ENCODE measurements at places on chromosomes 7 and 10. TPM values are rescaled to one million over a fixed set of nuclear protein-coding genes. Genes with fewer than 3 reads are reported as not detected.

The SPDYE1 gene
- total RNA-seq, result not detected

The WDR91 gene
- 19.0 TPM for total RNA-seq

The SLC4A2 gene
- total RNA-seq, result 27.5 TPM

The PRTFDC1 gene
- total RNA-seq, result 3.1 TPM

The RBP3 gene
- not detected for total RNA-seq

The CYP26C1 gene
- 0.25 TPM for total RNA-seq

The GRM3 gene
- 0.08 TPM for total RNA-seq

The SPDYE16 gene
- 0.28 TPM for total RNA-seq

The GIMAP6 gene
- 17.5 TPM for total RNA-seq

The NPVF gene
- not detected for total RNA-seq

The PON3 gene
- 256 TPM for total RNA-seq

The XPNPEP1 gene
- 38.1 TPM for total RNA-seq

The SLC26A4 gene
- 0.19 TPM for total RNA-seq

The DNAAF5 gene
- total RNA-seq, result 8.7 TPM

All from liver (tissue), 10 donors.